ENCODE measurements at places on chromosomes 5 and 9.
A peak's percentile ranks its signal among the peaks of the same experiment; 100 is the strongest.

DNA sequence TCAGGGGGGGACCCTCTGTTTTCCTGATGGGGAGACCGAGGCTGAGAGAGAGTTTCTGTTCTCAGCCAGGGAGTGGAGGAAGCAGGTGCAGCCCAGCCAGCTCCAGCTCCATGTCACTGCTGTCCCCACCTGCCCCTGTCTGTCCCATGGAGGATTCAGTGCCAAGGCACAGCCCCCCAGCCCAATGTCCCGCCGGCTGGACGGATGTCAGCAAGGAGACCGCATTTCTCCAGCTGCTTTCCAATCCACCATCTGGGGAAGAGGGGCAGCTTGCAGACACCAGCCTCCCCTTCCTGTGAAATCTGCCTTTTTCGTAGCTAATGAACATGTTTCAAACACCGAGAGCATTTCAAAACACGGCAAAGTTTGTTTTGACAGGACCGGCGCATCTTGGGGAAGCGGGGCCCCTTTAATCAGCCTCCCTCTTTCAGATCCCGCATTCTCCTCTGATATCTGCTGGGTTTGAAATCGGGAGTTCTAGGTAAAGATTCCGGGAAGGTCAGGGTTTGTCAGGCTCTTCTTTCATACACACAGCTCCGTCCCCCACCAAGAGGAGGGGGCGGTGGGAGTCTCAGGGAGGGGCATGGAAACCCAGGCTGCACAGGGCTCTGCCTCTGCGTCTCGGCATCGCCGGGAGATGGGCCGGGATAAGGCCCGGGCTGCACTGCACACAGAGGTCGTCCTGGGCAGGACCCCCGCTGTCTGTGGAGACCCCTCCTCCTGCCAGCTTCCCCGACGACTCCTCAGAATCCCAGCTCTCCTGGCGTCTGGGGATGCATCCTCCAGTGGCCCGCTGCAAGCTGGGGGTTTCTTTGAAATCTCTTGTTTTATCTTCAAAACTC, 74.8 kb downstream of the NEK6 start:
- no peak for DNase-seq

DNA sequence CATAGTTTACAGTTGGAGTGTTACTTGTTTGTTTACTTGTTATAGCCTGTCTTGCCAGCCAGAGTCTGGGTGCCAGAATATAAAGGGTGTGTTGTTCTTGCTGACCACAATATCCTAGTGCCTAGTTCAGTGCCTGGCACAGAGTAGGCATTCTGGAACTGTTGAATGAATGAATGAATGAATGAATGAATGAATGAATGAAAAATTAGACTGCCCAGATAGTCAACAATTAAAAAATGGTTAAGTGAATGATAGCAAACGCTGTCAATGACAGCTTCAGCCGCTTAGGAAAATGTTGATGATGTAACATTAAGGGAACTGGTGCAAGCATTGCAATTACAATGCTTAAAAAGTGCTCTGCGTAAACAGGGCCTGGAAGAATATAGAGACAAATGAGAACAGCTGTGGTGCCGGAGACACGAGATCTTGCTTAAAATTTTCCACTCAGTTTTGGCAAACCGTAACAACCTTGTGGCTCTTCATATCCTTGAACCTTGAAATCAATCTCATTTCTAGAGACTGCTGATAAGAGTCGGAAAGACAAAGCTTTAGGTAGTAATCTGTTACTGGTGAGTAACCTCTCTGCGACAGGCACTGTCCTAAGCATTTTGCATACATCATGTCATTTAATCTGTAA, 4.7 kb upstream of the TTLL11 start:
- DNase-seq, result no peak

DNA sequence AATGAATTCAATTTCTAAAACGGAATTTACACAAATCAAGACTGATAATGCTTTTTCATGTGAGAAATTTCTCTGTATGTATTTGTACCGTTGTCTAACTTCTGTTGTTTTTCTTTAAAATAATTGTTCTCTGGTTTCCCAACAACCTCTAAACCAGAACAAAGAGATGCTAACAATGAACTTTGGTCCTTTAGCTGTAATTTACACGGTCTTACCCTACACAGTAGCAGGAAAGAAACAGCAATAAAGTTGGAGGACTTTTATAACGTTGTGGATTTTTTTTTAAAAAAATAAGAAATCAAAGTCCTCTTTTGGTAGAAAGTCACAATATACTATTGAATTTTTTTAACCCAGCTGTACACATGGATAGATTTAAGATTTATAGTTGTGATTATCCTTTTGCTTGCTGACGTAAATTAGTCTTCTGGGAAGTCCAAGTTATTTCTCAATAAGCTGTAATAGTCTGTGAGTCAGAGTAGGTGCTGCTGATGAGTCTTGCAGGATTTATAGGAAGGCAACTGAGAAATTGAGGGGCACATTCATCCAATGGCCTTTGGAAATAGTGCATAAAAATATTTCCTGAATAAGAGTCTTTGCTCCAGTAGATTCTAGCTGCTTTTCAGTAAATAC, 76.8 kb upstream of the PCSK1 start:
- no peak for DNase-seq

- DNase-seq, result no peak
These were observed 59.0 kb upstream of the BARX1 start for GRCh38 chr9:94014066-94014654.

- no peak for DNase-seq
These were observed 911 bp upstream of the PIK3R1 start for GRCh38 chr5:68214482-68215207.

GRCh38 chr9:16202914-16203728, 650.3 kb downstream of the CCDC171 start:
- no peak for DNase-seq

DNA sequence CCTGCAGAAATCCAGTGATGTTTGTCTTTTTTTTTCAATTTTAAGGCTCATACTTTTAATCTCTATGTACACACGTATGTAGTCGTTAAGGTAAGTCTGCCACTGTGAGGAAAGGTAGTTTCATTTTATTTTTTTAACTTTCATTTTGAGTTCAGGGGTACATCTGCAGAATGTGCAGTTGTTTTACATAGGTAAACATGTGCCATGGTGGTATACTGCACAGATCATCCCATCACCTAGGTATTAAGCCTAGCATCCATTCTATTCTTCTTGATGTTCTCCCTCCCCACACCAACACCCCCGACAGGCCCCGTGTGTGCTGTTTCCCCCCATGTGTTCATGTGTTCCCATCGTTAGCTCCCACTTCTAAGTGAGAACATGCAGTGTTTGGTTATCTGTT, 19.7 kb downstream of the MUSK start:
- DNase-seq, result no peak

DNA sequence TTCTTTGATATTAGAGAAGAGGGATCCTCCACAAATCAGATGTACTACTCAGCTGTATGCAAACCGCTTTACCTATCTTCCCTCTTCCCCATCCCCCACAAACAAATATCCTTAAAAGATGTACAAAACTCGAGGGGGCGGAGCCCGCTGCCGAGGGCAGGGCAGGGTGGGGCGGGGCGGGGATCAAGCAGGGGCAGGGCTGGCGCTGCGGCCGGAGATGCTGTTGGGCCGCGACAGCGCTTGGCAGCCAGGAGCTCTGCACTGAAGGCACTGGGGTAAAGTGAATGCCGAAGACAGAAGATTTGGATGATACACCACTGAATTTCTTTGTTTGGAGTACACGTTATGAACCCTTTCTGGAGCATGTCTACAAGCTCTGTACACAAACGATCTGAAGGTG, 474.8 kb downstream of the CDH10 start:
- no peak for DNase-seq

DNA sequence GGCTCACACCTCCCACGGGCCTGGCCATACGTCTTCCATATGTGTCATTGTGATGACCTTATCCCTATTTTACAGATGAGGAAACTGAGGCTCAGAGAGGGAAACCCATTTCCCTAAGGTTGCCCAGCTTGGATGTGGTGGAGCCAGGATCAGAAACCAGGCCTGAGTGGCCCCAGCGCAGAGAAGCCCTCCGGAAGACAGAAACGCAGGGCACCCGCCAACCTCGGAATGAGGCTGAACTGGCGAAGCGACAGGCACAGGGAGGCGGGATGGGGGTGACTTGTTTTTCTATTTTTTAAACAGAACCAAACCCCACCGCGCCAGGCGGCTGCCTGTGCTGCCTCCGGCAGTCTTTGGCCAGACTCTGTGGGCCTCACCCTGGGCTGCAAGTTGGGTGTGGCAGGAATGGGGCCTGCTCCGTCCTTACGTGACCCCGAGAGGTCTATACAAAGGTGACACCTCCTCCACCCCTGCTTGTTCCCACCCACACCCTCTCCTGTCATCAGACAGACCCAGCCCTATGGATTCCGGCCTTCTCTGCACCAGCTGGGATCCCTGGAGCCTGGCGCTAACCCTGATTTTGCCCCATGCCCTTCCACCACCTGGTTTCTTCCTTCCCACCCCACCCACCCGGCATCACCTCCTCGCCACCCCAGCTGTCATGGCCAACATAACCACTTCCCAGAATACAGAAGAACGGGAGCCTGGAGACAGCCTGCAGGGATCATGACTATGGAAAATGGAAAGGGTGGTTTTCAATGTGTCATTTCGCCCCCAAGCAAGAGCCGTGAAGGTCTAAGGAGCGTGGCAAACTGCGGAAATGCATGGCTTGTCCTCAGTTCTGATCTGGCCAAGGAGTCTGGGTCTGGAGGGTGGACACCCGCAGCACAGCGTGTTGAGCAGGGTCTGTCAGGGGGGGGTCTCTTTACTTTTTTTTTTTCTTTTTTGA, 23.6 kb downstream of the PLPP7 start:
- no peak for DNase-seq

DNA sequence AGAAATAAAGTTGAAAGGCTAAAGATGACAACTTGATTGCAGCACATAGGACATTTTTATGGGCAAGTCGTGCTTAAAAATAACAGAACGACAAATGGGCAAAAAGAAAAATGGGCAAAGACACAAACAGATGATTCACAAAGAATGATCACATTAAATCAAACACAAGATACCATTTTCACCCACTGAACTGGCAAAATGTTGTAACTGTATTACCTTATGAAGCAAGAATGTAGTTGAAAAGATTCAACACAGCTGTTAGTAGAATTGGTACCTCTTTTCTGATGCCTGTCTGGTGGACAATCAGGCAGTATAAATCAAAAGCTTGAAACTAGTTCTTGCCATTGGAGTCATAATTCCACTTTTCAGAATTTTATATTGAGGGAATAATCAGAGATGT, 81.0 kb upstream of the PALM2AKAP2 start:
- DNase-seq, result no peak

DNA sequence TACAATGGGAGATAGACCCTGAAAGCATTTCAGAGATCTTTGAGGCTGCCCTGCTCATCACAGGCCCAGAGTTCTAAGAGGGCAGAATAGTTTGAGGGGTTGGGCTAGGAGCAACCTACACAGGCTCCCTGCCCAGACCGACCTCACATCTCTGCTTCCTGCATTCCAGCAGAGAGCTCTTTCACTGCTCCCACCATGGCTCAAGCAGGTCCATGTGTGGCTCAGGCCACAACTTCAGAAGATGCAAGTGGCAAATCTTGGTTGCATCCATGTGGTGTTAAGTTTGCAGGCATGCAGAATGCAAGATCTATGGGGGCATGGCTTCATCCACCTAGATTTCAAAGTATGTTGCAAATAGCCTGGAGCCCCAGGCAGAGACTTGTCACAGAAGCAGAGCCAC, 39.0 kb downstream of the GDA start:
- no peak for DNase-seq

GRCh38 chr5:109563189-109563588, 126.5 kb upstream of the MAN2A1 start:
- DNase-seq, result no peak

- no peak for DNase-seq
These were observed 53.7 kb downstream of the ZNF618 start for GRCh38 chr9:113929634-113930389.

- DNase-seq, result no peak
These were observed 161.2 kb downstream of the AOPEP start for GRCh38 chr9:94887721-94888120.

- DNase-seq, result no peak
These were observed 94.2 kb upstream of the VCAN start for GRCh38 chr5:83377131-83377865.

GRCh38 chr9:8800196-8800595, 1000.6 kb upstream of the DMAC1 start:
- DNase-seq, result no peak

GRCh38 chr9:3887221-3887653, 361.4 kb upstream of the RFX3 start:
- peak; percentile 68 for DNase-seq

- no peak for DNase-seq
These were observed 96.5 kb upstream of the ANKRD55 start for GRCh38 chr5:56329652-56330051.

DNA sequence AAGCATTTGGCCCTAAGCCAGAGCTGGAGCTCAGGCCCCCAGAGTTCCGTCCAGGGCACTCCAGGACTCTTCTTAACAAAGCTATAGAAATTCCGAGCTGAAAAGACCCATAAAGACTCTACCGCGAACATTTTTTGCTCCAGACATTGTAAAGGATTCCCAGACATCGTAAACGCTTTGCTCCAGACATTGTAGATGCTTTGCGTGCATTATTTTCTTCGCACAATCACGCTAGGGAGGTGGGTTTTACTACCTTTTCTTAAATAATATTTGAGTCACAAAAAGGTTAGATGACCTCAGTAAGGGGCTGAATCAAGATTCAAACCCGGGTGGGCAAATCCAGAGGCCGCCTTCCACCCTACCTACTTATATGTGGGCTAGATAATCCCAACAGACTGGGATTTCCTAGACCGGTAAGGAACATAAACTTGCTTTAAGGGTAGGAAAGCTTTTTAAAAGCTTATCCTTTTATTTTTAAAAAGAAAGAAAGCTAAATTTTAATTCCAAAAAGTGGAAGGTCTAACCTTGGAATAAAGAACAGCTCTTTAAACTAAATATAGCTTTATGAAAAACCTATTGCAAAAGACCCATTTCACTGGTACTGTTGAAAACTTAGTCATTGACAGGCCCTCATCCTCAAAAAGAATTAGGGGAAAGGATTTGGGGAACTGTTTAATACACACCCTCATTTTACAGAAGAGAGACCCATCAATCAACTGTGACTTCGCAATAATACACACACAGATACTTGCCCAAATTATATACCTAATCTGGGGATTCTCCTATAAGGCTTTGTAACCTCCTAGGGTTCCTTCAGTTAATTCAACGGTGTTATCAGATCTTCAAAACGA, 822 bp upstream of the TNIP1 start:
- no peak for DNase-seq

GRCh38 chr9:128390813-128391711, 19.9 kb downstream of the URM1 start:
- no peak for DNase-seq

Measured in NCI-H2107 (cell line).